ENCODE measurements at places on chromosomes 1 and 21.

DNA sequence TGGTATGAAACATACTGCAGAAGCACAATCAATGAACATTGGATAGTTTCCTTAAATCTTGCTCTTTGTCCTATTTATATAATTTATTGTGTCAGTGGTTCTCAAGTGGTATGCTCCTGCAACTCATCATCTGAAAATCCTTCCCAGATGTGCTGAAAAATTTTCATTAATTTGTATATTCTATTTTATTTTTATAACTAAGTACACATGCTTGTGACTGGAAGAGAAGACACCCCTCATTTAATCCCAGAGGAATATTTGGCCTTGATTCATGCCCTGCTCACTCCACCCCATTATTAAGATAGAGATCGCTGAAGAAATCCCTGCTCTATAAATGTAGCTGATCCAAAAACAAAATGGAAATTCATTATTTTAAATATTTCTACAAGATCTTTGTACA, 870.5 kb upstream of the CXADR start:
- no peak for DNase-seq

DNA sequence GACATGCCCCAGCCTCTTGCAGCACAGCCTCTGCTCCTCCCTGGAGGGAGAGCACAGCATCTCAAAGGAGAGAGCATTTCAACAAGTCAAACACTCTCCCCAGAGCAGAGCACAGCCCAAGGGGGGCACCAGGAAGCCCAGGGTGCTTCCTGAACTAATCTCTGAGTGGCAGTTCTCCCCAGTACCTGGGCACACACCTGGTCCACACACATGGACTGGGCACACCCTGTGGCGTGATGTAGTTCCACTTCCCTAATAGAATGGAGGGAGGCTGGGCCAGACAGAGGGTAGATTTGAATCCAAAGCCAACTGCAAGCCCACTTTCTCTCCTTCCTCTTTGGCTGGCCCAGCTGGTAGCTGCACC, 55.5 kb downstream of the CD46 start:
- DNase-seq: no peak

GRCh38 chr21:35827004-35827403, 233.3 kb downstream of the SETD4 start:
- DNase-seq: no peak

DNA sequence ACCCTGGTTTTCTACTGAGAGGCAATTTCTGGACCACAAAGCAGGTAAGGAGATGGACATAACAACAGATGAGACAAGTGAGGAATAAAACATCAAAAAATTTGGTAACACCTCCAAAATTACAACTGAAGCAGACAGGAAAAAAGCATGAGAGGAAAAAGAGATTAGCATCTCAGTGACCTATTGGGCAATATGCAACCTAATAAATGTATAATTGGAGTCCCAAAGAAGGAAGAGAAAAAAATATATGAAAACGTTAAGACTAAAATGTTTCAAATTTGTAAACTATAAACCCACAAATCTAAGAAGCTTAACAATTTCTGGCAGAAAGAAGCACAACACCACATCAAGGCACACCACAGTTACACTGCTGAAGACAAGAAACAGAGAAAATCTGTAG, 208.2 kb upstream of the TNR start:
- no peak for DNase-seq

GRCh38 chr1:234488054-234489006, 9.4 kb upstream of the TARBP1 start:
- DNase-seq: peak; percentile 92
